ENCODE measurements at places on chromosomes 7 and 10.

DNA sequence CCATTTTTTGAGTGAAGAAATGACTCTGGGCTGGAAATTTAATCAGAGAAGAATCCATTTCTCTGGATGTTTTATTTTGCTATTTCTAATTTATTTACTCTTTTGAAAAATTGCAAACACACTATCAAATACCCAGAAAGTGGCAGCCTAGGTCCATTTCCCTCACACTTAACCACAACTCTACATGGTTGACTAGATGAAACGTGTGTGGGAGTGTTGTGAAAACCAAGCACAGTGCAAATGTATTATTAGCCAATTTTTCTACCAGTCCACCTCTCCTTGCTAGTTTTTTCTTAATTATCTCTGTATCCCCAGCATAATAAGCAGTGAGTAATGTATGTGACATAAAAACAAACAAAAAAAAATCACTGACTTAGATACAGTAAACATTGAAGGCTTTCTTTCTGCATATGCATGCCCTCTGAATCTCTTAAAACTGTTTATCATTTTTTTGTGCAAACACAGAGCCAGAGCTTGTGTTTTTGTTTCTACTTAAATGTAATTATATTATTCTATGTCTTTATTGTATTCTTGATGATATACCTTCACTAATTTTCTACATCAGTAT lies 30.9 kb downstream of the SCIN start:
- no peak for DNase-seq

- no peak for DNase-seq
Measured at GRCh38 chr7:55534916-55535590, 37.2 kb downstream of the VOPP1 start.

GRCh38 chr10:101067356-101068083 lies 5.7 kb downstream of the KAZALD1 start:
- no peak for DNase-seq

DNA sequence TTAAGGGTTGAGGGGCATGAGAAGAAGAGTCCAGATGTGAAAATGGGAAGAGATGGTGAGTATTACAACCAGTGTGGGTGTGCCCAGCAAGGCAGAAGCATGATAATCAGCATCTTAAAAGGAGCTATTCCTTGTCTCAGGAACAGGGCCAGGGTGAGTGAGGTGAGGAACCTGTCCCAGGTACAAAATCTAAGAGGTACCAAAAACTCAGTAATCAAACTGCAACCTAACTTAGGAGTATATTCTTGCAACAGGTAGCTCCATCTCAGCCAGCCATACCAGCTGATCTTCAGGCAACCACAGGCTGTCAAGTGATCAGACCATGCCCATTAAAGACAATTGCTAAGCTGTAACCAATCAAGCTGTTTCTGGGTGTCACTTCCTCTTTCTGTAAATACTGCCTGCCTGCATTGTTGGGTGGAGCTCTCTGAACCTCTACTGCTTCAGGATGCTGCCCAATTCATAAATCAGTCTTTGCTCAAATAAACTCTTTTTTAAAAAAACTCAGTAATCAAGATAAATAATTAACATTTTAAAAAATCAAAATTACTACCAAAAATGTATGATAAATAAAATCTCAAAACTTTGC lies 7.4 kb downstream of the KEL start:
- no peak for DNase-seq

GRCh38 chr10:36089790-36090440 lies 447.8 kb upstream of the FZD8 start:
- DNase-seq: no peak

GRCh38 chr7:77415476-77415822 lies 700 bp downstream of the GSAP start:
- no peak for DNase-seq

DNA sequence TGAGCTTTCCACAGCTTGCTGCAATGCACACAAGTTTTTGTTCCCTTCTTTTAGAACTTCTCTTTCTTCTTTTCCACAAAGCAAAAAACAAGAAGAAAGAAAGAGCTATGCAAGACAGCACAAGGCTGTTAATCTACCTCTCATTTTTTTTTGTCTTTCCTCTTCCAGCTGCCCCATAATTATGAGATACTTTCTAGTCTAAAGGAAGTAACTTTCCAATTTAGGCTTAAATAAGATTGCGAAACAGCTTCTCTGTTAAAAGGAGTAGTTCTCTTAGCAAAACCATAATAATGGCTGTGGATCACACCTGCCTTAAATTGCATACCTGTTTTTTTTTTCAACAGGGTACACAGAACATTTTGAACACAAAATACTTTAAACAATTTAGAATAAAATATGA lies 56.0 kb downstream of the NDUFB2 start:
- no peak for DNase-seq

- no peak for DNase-seq
Measured at GRCh38 chr10:62131724-62132123, 136.9 kb downstream of the RTKN2 start.

GRCh38 chr10:83075815-83076355 lies 1063.4 kb upstream of the GHITM start:
- DNase-seq: no peak

DNA sequence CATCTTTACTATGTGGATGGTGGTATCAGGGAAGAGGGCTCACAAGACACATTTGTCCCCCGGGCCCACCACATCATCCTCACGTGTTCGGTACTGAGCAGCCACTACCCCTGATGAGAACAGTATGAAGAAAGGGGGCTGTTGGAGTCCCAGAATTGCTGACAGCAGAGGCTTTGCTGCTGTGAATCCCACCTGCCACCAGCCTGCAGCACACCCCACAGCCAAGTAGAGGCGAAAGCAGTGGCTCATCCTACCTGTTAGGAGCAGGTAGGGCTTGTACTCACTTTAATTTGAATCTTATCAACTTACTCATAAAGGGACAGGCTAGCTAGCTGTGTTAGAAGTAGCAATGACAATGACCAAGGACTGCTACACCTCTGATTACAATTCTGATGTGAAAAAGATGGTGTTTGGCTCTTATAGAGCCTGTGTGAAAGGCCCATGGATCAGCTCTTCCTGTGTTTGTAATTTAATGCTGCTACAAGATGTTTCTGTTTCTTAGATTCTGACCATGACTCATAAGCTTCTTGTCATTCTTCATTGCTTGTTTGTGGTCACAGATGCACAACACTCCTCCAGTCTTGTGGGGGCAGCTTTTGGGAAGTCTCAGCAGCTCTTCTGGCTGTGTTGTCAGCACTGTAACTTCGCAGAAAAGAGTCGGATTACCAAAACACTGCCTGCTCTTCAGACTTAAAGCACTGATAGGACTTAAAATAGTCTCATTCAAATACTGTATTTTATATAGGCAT lies 9.1 kb upstream of the CSGALNACT2 start:
- peak; percentile 56 for DNase-seq

DNA sequence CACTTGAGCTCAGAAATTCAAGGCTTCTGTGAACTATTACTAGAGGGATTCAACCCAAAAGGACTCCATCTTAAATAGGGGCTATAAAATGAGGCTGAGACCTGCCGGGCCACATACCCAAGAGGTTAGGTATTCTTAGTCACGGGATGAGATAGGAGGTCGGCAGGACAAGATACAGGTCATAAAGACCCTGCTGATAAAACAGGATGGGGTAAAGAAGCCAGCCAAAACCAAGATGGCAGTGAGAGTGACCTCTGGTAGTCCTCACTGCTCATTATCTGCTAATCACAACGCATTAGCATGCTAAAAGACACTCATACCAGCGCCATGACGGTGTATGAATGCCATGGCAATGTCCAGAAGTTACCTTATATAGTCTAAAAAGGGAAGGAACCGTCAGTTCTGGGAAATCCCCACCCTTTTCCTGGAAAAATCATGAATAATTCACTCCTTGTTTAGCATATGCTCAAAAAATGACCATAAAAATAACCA lies 101.2 kb upstream of the TRIM24 start:
- DNase-seq: no peak

- peak; percentile 43 for DNase-seq
Measured at GRCh38 chr7:38178695-38179344, 775 bp downstream of the STARD3NL start.

DNA sequence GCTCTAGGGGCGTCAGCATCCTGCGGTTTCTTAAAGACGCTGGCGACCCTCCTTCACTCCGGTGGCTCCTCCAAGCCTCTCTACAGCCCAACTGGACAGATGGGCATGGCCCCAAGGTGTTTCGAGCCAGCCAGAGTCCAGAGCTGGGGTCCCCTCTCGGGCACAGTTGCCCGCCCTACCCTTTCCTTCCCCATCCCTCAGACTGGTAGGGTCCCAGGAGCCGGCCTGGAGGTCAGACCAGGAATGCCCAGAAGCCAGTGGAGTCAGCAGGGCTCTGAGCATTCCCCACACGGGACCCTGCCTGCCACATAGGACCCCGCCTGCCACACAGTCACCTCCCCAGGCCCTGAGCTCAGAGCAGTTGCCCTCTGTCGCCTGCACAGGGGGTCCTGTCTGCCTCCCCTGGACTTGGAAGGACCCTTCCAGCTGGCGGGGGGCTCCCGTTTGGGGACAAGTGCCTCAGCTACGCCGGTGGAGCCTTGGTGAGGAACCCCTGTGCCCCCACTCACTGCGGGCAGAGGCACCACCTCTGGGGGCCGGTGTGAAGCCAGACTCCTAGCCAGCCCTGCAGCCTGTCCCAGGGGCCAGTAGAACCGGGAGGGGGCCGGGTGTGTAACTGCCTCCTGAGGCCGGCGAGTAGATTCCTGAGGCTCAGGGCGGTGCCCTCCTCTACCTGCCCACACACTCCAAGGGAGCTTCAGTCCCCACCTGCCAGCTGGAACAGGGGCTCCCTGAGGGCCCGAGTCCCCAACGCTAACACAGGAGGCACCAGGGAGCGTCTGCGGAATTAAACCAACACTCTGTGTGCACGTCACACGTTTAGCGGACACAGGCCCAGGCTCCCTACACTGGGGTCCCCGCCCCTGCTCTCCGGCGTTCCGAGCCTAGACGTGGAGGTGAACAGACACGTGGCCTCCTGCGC lies 19.4 kb upstream of the PDGFA start:
- DNase-seq: no peak

- DNase-seq: no peak
Measured at GRCh38 chr7:128948312-128948973, 10.7 kb downstream of the IRF5 start.

- DNase-seq: no peak
Measured at GRCh38 chr7:43296306-43296705, 183.9 kb downstream of the HECW1 start.

- peak; percentile 59 for DNase-seq
Measured at GRCh38 chr7:102395592-102395872, 631 bp upstream of the PRKRIP1 start.

DNA sequence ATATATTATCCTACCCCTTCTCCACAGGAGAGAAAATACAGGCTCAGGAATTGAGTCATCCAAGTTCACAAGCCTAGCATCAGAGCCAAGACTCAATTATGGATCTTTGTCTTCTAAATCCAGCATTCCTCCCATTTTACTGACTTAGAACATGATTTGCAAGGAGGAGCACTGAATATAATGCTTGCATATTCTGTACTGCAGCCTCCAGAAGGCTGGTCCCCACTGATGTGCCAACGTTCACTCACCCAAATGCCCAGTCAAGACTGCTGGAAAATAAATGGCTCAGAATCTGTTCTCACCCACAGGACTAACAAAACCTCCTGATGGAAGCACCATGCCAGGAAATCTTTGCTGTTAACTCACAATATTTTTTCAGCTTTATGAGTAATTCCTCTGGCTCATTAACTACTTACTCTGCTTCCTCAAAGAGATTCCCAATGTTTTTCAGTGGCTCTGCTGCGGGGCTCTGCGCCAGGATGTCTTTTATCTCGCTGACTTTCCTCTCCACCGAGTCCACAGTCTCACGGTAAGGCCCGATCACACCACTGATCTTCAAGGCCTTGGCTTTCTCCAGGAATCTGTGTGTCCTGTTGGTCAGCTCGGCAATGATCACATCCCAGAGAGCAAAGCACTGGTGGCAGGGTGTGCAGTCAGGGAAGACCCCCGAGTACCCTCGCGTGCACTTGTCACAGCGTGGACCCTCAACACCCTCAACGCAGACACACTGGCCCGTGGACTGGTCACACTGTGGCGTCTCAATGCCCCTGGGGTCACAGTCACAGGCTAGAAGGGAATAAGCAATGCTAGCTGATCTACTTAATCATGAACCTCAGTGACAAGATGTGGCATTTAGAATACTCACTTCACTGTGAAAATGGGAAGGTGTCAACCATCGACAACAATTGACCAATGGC lies 48.8 kb downstream of the DLD start:
- peak; percentile 20 for DNase-seq

DNA sequence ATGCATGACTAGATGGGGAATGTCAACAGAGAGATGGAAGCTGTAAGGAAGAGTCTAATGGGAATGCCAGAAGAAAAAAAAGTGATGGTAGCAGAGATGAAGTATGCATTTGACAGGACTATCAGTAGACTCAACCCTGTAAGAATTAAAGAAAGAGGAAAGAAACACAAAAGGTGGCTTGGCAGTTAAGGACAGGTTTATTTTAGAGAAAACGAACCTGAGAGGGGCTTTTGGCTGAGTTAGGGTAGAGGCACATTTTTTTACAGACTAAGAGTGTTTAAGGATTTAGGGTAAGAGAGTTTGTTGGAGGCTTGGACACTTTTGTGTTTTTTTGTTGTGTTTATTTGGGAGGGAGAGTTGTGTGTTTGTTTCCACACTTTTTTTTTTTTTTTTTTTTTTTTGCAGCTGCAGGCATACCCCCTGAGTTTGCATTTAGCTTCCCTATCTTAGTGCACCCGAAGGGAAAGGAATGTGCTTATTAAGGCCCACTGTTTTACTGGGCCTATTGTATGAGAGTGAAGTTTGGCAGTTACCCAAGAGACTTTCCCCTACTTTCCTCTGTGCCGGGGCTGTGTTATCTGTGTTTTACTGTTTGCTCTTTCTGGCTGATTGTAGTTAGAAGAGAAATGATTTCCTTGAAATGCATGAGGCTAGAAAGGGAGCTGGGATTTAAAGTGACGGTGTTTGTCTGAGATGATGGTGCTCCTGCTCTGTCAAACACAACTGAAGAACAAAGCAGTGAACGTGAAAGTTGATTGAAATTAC lies 32.0 kb downstream of the NPVF start:
- no peak for DNase-seq

DNA sequence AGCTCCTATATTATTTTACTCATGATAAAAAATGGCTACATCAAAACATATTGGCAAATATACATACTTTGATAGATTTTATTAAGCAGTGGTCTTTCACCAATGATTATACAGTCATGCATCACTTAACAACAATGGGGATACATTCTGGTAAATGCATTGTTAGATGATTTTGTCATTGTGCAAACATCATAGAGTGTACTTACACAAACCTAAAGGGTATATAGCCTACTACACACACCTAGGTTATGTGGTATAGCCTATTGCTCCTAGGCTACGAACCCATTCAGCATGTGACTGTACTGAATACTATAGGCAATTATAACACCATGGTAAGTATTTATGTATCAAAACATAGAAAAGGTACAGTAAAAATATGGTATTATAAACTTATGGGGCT lies 98.9 kb upstream of the IL6 start:
- no peak for DNase-seq
